ENCODE measurements at places on chromosomes 6 and 20. TPM values are rescaled to one million over a fixed set of nuclear protein-coding genes. Genes with fewer than 3 reads are reported as not detected.

The ENPP4 gene
- 7.3 TPM for total RNA-seq

DNA sequence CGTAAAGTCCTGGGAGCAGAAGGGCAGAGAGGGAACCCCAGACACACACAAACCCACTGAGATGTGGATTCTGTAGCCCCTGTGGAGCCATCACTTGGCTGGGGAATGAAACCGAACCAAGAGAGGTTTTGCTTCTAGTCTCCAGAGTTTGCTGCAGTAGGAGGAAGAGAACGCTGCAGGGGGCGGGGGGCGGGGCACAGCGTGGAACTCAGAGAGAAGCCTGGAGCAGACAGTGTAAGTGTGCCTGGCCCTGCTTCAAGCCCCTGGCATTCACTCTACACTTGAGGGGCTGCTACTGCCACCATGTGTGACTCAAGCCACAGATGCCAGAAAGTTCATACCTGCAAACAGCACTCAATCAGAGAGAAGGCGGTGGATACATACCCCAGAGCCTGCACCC is 18.9 kb downstream of the GABRR1 start:
- no peak for DNase-seq

DNA sequence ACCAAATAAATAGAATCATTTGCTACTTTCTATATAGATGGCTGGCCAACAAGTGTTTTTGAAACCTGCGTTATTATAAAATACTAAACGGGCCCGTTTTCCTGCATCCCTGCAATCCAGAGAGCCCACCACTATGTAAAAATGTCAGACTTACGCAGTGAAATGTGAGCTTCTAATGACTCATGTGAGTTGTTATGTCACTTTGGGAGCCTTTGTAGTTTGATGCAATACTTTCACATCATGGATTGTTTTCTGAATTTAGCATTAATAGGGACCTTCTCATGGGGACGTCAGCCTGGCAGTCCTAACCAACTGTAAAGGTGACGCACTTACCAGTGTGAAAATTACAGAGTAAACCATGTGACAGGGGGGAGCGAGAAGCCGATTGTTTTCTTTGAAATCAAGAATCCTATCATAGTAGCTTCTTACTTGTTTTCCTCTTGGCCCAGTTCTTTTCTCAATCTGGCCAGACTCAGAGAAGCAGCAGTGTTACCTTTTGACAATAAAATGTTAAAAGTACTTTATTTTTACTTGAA is 75.3 kb downstream of the SSR1 start:
- no peak for DNase-seq

- DNase-seq: no peak
Observed at GRCh38 chr6:111984081-111984480, 69.8 kb upstream of the CCN6 start.

DNA sequence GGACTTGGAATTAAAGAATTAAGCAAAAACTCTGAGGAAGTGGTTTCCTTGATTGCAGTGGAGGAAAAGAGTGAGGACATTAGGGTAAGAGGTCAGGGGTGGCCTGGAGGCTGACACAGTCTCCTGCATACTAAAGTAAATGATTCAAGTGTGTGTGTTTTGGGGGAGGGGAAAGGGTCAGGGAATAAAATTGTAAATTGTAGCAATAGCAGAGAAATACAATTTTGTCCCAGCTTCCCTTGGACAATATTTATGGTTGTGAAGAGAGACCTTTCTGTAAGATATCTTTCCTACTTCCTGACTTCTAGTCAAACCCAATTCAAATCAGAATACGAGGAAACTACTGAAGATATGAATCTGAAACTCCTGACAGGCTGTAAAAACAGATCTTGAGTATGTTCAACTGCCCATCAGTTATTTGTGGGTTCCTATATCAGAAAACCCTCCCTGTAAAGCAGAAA is 143.4 kb upstream of the HMGN3 start:
- no peak for DNase-seq

Measured in NCI-H460 (cell line).